Dermis microvascular lymphatic vessel endothelial cell (primary cell): ENCODE measurements at places on chromosomes 1 and 21. TPM values are rescaled to one million over a fixed set of nuclear protein-coding genes. Genes with fewer than 3 reads are reported as not detected.

IKBKE gene
- total RNA-seq, result 22.8 and 24.5 TPM in 2 replicates

PODN gene
- 0.13 TPM in 1 of 2 replicates, not detected in the other for total RNA-seq

SYNC gene
- 11.7 and 14.7 TPM in 2 replicates for total RNA-seq

AGT gene
- not detected in 2 replicates for total RNA-seq

KCNJ10 gene
- total RNA-seq, result not detected in 2 replicates

FPGT gene
- 9.1 and 10.7 TPM in 2 replicates for total RNA-seq

ERRFI1 gene
- 31.8 and 135 TPM in 2 replicates for total RNA-seq

VANGL2 gene
- not detected in 2 replicates for total RNA-seq
